ENCODE measurements at places on chromosomes 12 and 14. TPM values are rescaled to one million over a fixed set of nuclear protein-coding genes. Genes with fewer than 3 reads are reported as not detected.

Gene FIGNL2
- total RNA-seq, result 1.6 TPM

Gene NRL
- total RNA-seq, result 1.9 TPM

Gene AQP6
- not detected for total RNA-seq

Gene CIT
- total RNA-seq, result 1.9 TPM

Gene ZFP36L1
- total RNA-seq, result 139 TPM

Gene COL2A1
- total RNA-seq, result not detected

Gene REM2
- total RNA-seq, result 4.5 TPM

Gene FNTB
- total RNA-seq, result 9.6 TPM

Gene MIP
- total RNA-seq, result not detected

Gene ARHGAP5
- total RNA-seq, result 48.0 TPM

Gene LRRC43
- total RNA-seq, result not detected

Gene TMEM52B
- not detected for total RNA-seq

Gene FOXG1
- not detected for total RNA-seq

GRCh38 chr12:111585690-111586089 is 13.4 kb downstream of the ATXN2 start:
- H3K27me3 ChIP-seq, result no peaks in the 10 kb centered on the region
- H3K36me3 ChIP-seq, result no peaks in the 10 kb centered on the region
- no peak overlapping the region for H3K4me3 ChIP-seq
- no peak overlapping the region for H3K27ac ChIP-seq
- DNase-seq, result no peak

DNA sequence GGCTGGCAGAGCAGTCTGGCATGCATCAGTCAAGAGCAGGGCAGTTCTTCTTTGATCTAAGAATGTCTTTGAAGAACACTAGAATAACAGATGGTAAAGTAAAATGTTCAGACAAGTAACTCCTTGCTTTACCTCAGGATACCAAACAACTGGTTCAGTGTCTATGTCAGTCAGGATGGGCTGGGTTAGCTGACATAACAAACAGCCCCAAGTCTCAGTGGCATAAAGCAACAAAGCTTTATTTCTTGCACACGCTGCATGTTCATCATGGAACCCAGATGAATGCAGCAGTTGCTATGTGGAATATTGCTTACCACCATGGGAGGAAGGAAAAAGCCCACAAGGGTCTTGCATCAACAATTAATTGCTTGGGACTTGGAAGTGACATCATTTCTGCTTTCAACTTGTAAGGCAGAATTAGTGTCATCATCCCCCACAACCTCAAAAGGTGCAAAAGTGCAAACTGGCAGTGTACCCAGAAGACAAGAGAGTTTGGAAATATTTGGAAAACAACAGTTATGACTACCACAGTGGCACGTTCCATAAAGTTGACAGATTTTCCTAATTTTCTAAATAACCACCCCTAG is 21.2 kb downstream of the GPRC5D start:
- no peak overlapping the region for H3K27ac ChIP-seq
- no peaks in the 10 kb centered on the region for H3K4me1 ChIP-seq
- no peaks in the 10 kb centered on the region for H3K27me3 ChIP-seq
- no peak overlapping the region for H3K4me3 ChIP-seq
- no peak for DNase-seq
- no peaks in the 10 kb centered on the region for H3K36me3 ChIP-seq

GRCh38 chr12:2583091-2583497 is 211.7 kb upstream of the FKBP4 start:
- H3K4me1 ChIP-seq, result no peaks in the 10 kb centered on the region
- H3K27me3 ChIP-seq, result peaks cover 57% of the 10 kb centered on the region
- H3K36me3 ChIP-seq, result no peaks in the 10 kb centered on the region
- DNase-seq, result peak; percentile 22

GRCh38 chr14:45051180-45051579 is 32.7 kb upstream of the PRPF39 start:
- no peaks in the 10 kb centered on the region for H3K36me3 ChIP-seq
- no peak for DNase-seq
- H3K27me3 ChIP-seq, result no peaks in the 10 kb centered on the region
- H3K4me1 ChIP-seq, result no peaks in the 10 kb centered on the region
- no peak overlapping the region for H3K27ac ChIP-seq

DNA sequence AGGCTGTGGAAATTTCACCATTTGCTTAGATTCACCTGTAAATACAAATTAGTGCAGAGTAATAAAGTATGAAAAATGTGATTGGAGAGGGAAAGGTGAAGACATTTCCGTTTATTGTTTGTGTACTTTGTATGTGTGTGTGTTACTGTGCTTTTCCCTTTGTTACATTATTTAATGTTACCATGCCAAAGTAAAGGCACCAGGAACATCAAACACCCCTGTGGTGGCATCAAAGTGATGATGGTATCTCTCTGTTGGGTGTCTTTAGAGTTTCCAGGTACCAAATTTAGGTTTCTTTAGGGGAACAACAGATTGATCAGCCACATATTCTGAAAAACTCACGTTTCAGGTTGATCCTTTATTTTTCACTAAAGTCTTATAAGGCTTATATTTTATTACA is 189.0 kb upstream of the FBXO33 start:
- H3K27ac ChIP-seq, result no peak overlapping the region
- H3K27me3 ChIP-seq, result no peaks in the 10 kb centered on the region
- H3K4me3 ChIP-seq, result no peak overlapping the region
- H3K36me3 ChIP-seq, result no peaks in the 10 kb centered on the region

DNA sequence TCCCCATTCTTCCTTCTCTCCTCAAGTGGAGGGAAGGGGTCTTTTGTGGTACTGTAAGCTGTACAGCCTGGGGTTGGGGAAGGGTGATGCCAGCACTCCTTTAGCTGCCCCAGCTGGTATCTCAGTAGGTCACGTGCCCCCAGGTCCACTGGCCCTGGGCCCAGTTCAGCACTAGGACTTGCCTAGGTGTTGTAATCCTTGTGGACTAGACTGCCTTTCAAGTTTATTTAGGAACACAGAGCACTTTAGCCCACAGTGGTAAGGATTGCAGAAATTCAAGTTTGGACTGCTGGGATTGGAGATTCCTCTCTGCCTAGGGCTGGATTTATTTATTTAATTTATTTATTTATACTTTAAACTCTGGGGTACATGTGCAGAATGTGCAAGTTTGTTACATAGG is 569.6 kb downstream of the AACS start:
- no peak for DNase-seq
- H3K27ac ChIP-seq, result no peak overlapping the region
- no peaks in the 10 kb centered on the region for H3K36me3 ChIP-seq
- no peak overlapping the region for H3K4me3 ChIP-seq
- no peaks in the 10 kb centered on the region for H3K4me1 ChIP-seq

DNA sequence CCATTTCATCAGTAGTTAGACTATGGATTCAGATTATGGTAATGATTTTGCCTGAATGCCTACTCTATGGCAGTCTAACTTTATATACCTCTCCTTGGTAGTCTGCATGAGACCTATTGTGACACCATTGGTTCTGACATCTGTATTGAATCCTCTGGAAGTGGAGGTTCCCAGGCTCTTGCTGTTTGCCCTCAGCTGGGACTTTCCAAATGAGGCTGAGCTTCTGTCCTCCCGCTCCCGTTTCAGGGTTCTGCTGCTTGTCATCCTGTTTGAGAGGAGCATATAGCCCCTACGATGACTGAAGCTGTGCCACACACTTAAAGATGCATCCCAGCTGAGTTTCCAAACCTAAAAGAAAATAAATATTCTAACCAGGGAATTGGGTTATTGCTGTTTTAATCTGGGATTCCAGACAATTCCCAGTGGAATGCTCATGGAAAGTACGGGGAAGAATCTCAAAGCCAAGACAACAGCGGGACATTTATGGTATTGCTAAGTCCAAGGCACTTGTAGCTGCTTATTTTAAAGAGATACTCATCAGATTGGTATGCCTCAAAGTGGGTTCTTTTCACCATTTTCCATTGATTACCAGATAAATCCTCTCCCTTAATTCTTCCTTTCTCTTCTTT is 105.9 kb downstream of the ETV6 start:
- DNase-seq, result no peak
- no peaks in the 10 kb centered on the region for H3K27me3 ChIP-seq
- no peak overlapping the region for H3K27ac ChIP-seq
- no peak overlapping the region for H3K4me3 ChIP-seq

GRCh38 chr14:93079321-93079720 is 36.4 kb downstream of the ITPK1 start:
- no peaks in the 10 kb centered on the region for H3K36me3 ChIP-seq
- H3K27me3 ChIP-seq, result no peaks in the 10 kb centered on the region
- H3K4me1 ChIP-seq, result peaks cover 81% of the 10 kb centered on the region
- no peak overlapping the region for H3K4me3 ChIP-seq
- no peak overlapping the region for H3K27ac ChIP-seq

- H3K4me3 ChIP-seq, result no peak overlapping the region
- H3K27me3 ChIP-seq, result peaks cover 3% of the 10 kb centered on the region
- no peaks in the 10 kb centered on the region for H3K4me1 ChIP-seq
- H3K36me3 ChIP-seq, result no peaks in the 10 kb centered on the region
- DNase-seq, result no peak
Observed at GRCh38 chr12:32780071-32780470, 24.4 kb upstream of the YARS2 start.

DNA sequence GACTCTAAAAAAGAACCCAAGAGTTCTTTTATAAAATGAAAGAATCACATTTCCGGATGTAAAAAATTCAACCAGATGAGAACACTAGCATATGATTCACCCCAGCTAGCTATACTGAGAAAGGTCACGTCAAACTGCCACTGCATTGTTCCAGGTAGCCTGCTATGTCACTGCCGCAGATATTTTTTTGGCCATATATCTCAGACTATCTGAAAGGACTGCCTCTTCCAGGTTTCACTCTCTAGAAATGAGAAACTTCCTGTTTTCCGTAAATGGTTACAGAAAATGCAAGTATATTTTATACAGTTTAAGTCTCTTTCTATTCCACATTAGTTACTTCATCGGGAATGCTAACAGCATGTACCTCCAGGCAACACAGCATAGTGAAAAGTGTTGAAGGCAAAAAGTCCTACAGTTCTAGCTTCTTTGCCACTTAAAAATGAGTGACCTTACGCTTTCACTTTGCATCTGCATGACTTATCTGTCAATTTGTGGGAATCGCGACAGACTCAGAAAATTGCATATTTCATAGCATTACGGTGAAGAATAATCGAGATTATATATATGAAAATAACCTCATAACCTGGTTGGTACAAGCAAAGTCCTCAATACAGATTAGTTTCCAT is 105.2 kb downstream of the MED13L start:
- H3K27me3 ChIP-seq, result no peaks in the 10 kb centered on the region
- DNase-seq, result no peak
- no peaks in the 10 kb centered on the region for H3K4me1 ChIP-seq
- no peaks in the 10 kb centered on the region for H3K36me3 ChIP-seq
- peak overlapping the region; percentile 23 for H3K4me3 ChIP-seq

GRCh38 chr12:123071099-123071800 is 79.6 kb downstream of the PITPNM2 start:
- no peak for DNase-seq
- H3K27ac ChIP-seq, result no peak overlapping the region
- no peak overlapping the region for H3K4me3 ChIP-seq
- peaks cover 75% of the 10 kb centered on the region for H3K4me1 ChIP-seq
- H3K27me3 ChIP-seq, result no peaks in the 10 kb centered on the region
- H3K36me3 ChIP-seq, result no peaks in the 10 kb centered on the region

DNA sequence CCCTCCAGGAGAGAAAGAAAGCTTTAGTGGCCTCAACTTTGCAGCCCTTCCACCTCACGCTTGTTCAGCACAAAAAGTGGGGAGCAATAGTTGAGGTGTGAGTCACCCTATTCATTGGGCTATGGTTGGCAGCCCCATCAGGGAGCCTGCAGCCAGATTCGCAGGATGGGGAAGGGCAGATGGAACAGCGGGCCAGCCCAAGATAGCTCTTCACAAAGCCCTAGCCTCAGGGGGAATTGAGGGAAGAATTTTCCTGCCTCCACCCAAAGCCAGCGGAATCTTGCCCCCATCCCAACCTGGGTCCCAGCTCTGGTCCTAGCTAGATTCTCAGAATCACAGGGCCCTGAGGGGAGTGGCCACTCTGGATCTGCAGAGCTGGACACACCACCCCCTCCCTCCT is 3.6 kb upstream of the KRT5 start:
- DNase-seq, result no peak
- H3K36me3 ChIP-seq, result no peaks in the 10 kb centered on the region
- H3K4me3 ChIP-seq, result no peak overlapping the region
- H3K4me1 ChIP-seq, result peaks cover 20% of the 10 kb centered on the region
- no peak overlapping the region for H3K27ac ChIP-seq

DNA sequence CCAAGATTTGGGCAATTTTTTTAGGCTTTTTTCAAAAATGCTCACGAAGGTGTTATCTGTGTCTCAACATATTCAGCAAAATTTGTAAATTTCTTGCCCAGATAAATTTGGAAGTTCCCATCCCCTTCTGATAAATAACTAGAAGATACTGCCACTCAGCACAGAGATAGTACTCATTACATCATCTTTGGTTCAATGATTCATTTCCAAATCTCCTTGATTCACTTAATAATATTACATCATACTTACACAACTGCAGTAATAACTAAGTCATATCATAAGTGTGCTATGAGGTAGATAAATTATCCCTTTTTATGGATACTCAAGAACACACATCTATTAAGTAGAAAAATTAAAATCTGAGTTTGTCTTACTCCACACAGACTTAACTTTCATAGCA is 89.4 kb downstream of the RPAP3 start:
- H3K27me3 ChIP-seq, result no peaks in the 10 kb centered on the region
- H3K4me3 ChIP-seq, result no peak overlapping the region
- no peak overlapping the region for H3K27ac ChIP-seq
- DNase-seq, result no peak

GRCh38 chr12:108683906-108684556 is 47.3 kb downstream of the CORO1C start:
- no peak overlapping the region for H3K4me3 ChIP-seq
- no peaks in the 10 kb centered on the region for H3K27me3 ChIP-seq
- H3K4me1 ChIP-seq, result peaks cover 5% of the 10 kb centered on the region
- DNase-seq, result no peak

- H3K4me1 ChIP-seq, result no peaks in the 10 kb centered on the region
- no peak overlapping the region for H3K4me3 ChIP-seq
- H3K36me3 ChIP-seq, result no peaks in the 10 kb centered on the region
- no peak for DNase-seq
Observed at GRCh38 chr12:126554625-126555024, 1489.4 kb downstream of the AACS start.

DNA sequence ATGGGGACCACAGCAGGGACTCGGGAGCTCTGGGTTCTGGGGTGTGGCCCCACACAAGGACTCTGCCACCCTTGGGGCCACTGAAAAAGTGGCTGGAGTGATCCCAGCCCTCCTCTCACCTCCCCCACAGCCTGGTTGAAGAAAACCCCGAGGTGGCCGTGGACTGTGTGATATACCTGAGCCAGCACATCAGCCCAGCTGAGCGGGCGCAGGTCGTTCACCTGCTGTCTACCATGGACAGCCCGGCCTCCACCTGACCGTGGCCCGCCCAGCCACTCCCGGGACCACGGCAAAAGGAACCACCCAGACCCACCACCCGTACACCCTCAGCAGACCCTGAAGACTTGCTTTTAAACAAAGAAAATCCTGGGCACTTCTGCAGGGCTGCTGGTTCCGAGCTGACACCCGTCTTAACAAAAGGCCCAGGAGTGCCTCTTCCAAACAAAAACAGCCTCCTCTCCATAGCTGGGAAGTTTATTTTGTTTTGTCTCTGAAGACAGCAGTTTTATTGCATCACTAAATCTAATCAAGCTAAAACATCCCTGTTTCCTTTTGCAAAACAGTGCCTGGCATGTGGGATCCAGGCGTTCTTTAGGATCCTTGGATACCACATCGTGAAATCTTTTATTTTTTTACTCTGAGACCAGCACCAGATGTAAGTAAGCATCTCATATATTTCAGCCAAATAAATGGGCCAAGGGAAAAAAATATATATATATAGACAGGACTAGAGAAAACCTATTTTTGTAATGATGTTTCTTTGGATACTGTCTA is 42.8 kb downstream of the FOXN4 start:
- no peaks in the 10 kb centered on the region for H3K27me3 ChIP-seq
- H3K4me1 ChIP-seq, result no peaks in the 10 kb centered on the region
- no peak overlapping the region for H3K27ac ChIP-seq
- DNase-seq, result no peak
- peaks cover 4% of the 10 kb centered on the region for H3K36me3 ChIP-seq
- no peak overlapping the region for H3K4me3 ChIP-seq

Data from T-cell (primary cell).